Tongue (tissue), 3 donors: ENCODE measurements at places on chromosomes 4 and X. TPM values are rescaled to one million over a fixed set of nuclear protein-coding genes. Genes with fewer than 3 reads are reported as not detected.

- peak; percentile 11 for DNase-seq
These were observed 7.0 kb downstream of the LRCH2 start for GRCh38 chrX:115226929-115227328.

DNA sequence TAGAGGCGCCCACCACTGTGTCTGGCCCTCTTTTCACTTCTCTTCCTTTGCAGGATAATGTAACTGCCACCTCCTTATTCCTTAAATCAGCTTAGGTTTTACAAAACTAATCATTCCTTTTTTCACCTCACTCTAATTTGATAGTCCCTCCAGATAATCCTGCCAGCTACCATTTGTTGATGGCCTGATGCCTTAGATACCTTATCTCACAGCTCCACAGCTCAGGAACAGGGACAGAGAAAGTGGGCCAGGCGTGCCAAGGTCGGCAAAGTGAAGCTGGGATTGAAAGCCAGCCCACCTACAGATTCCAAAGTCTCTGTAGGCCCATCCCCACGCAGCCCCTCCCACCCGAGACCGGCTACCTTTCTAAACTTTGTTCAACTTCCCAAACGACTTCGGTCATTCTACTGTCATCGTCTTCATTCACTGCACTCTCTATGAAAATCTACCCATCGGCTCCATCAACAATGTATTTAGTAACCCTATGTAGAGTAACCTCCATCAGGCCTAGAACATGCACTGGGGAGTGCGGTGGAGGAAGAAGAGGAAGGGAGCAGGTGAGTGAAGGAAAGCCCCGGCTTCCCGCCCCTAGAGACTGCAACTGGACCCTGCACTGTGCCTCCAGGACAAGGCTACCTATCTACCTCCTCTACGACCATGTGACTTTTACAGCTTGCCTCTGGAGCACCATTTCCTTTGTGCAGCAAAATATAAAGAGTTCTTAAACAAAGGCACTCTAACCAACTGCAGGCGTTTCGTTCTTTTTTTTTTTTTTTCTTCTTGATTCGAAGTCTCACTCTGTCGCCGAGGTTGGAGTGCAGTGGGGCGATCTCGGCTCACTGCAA, 1.5 kb downstream of the CASP6 start:
- no peak for DNase-seq

- DNase-seq: no peak
These were observed 6.3 kb upstream of the SH3KBP1 start for GRCh38 chrX:19893727-19894126.

- DNase-seq: no peak
These were observed 113.9 kb upstream of the EOLA2 start for GRCh38 chrX:150052226-150052625.

- no peak for DNase-seq
These were observed 32.7 kb upstream of the SLC25A4 start for GRCh38 chr4:185110375-185110823.

DNA sequence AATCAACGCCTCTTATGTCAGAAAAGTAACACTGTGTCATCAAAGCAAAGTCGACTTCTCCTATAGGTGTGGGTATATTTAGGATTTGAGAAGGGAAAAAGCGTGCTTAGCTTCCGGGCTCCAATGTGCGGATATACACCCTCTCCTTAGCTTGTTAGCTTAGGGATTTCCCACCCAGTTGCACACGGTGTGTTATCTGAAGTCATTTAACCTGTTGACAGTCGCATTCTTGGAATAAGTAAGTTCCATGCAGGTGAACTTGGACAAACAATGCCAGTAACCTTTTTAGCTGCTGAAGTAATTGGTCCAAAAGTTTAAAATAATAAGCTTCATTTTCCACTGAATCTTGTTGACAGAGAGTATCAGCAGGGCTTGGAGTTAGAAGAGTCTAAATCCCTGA, 113.7 kb downstream of the SHROOM3 start:
- DNase-seq: no peak

DNA sequence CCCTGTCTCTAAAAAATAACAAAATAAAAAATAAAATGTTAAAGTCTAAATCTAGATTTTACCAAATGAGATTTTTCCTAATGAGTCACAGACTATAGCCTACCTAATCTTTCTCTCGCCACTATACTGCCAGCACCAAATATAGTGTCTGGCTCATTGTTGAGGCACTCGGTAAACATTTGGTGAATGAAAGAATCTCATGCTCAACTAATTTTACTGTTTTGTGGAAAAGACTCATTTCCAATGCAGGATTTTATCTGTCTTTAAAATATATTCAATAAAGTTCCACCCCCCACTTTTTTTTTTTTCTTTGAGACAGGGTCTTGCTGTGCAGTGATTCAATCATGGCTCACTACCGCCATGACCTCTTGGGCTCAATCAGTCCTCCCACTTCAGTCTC, 71.5 kb downstream of the PLS3 start:
- DNase-seq: no peak

DNA sequence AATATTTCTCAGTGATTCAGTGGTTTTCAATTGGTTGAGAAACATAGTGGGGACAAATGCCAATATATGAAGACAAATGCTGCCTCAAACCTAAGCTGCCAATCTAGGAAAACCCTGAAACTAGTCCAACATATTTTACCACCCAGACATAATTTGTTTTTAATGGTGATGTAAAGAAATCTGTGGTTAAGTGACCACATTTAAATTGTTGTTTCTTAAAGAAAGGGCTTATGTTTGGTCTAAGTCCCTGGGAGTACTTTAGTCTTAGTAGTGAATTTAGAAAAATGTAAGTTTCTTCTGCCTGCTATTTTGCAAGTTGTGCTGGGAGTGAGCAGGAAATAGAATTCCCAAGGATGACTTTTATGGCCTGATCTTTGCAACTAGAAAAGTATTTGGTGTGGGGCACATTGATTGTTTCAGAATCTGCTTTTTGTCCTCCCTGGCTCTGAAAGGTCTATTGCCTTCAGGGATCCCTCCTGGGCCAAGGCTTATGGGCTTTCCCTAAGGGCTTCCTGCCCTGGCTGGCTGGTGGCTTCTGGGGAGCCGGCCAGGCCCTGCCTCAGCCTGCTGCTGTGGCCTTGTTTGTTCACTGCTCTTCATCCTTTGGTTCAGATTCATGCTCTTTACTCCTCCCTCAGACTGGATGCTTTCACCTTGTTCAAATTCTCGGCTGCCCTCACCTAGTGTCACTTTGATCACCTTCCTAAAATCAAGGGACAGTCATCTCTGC, 169.8 kb upstream of the JADE1 start:
- DNase-seq: no peak

DNA sequence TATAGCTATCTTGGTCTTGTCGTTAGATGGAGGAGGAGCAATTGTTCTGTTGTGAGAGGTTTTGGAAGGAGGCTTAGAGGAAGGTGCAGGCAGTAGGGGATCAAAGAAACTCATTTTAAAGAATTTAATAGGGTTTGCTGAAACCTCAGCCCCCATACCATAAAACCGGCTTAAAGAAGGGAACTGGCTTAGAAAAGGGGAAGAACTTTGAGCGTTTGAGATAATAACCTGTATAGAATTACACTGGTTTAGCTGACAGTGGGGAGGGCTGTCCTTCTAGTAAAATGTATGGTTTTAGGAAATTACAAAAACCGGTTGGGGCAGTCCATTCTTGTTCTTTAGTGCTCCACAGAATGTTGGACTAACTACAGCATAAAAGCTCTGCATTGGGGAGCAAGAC, 128.1 kb downstream of the KDM6A start:
- DNase-seq: peak; percentile 1

Gene SCFD2
- total RNA-seq: 34.3 TPM

Gene NR0B1
- not detected for total RNA-seq

Gene EDA2R
- total RNA-seq: 2.7 TPM

Gene STK32B
- 3.5 TPM for total RNA-seq
